ENCODE measurements at places on chromosomes 5 and 9. TPM values are rescaled to one million over a fixed set of nuclear protein-coding genes. Genes with fewer than 3 reads are reported as not detected.

ANXA2R gene
- 5.7 TPM for total RNA-seq

ZNF300 gene
- total RNA-seq = 9.0 TPM

KCNV2 gene
- not detected for total RNA-seq

ERGIC1 gene
- 103 TPM for total RNA-seq

TLX3 gene
- total RNA-seq = not detected

SPATA31E1 gene
- total RNA-seq = not detected

MORN5 gene
- total RNA-seq = not detected

FAM151B gene
- 3.9 TPM for total RNA-seq

DMRTA1 gene
- 0.47 TPM for total RNA-seq

MAST4 gene
- 3.9 TPM for total RNA-seq

THBS4 gene
- 1.6 TPM for total RNA-seq

GLDC gene
- 0.09 TPM for total RNA-seq

SPATA31C1 gene
- total RNA-seq = not detected

SLC23A1 gene
- total RNA-seq = not detected

ZFP37 gene
- 3.7 TPM for total RNA-seq

ANKRD18A gene
- not detected for total RNA-seq

CARD9 gene
- 0.79 TPM for total RNA-seq

LCP2 gene
- total RNA-seq = not detected

KLF9 gene
- total RNA-seq = 22.5 TPM

LCN6 gene
- not detected for total RNA-seq

FAM13B gene
- 17.9 TPM for total RNA-seq

MCIDAS gene
- total RNA-seq = not detected

PCDHAC2 gene
- total RNA-seq = under 0.01 TPM

DUSP1 gene
- 43.0 TPM for total RNA-seq

MARCHF6 gene
- 53.7 TPM for total RNA-seq

ZDHHC11 gene
- 3.3 TPM for total RNA-seq

CD72 gene
- 1.9 TPM for total RNA-seq

PLAC8L1 gene
- total RNA-seq = not detected

ADAMTS19 gene
- total RNA-seq = under 0.01 TPM

UBAP2 gene
- total RNA-seq = 16.7 TPM

TMED9 gene
- 152 TPM for total RNA-seq

NME5 gene
- total RNA-seq = 2.7 TPM

SPATA31D4 gene
- total RNA-seq = not detected

OLFM1 gene
- 1.1 TPM for total RNA-seq

IFNA13 gene
- not detected for total RNA-seq

SYK gene
- total RNA-seq = under 0.01 TPM

PTPN3 gene
- total RNA-seq = 0.17 TPM

ZNF618 gene
- 7.7 TPM for total RNA-seq

PCDH1 gene
- total RNA-seq = under 0.01 TPM

PCDHB4 gene
- not detected for total RNA-seq

PTGDS gene
- total RNA-seq = 6.0 TPM

CBY3 gene
- total RNA-seq = 0.16 TPM

ZNF883 gene
- 2.4 TPM for total RNA-seq

PAPPA gene
- 23.4 TPM for total RNA-seq

EGR1 gene
- 2.9 TPM for total RNA-seq

OSTF1 gene
- 38.5 TPM for total RNA-seq

Measured in bronchial smooth muscle cell (primary cell).